ENCODE measurements at places on chromosomes 16 and 17.
A peak's percentile ranks its signal among the peaks of the same experiment; 100 is the strongest.

DNA sequence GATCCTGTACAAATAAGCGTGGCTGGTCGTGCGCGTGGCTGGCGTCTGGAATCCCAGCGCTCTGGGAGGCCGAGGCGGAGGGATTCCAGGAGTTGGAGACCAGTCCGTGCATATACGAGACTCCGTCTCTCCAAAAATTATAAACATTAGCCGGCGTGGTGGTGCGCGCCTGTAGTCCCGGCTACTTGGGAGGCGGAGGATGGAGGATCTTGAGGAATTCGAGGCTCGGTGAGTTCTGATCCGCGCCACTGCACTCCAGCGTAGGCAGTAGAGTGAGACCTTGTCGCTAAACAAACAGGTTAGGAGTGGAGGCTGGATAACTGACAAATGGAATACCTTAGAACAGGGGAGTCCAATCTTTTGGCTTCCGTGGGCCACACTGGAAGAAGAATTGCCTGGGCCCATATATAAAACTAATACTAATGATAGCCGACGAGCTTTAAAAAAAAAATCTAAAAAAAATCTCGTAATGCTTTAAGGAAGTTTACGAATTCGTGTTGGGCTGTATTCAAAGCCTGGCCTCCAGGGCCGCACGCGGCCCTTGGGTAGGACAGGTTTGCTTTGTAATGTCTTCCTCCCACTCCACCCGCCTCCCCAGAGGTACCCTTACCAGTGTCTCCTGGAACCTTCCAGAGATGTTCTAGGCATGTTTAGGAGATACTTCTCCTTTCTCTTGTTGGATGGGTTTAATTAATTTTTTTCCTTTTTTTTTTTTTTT lies 909 bp upstream of the RSL1D1 start:
- no peak for DNase-seq

GRCh38 chr16:24906901-24907300 lies 61.1 kb downstream of the SLC5A11 start:
- no peak for DNase-seq

DNA sequence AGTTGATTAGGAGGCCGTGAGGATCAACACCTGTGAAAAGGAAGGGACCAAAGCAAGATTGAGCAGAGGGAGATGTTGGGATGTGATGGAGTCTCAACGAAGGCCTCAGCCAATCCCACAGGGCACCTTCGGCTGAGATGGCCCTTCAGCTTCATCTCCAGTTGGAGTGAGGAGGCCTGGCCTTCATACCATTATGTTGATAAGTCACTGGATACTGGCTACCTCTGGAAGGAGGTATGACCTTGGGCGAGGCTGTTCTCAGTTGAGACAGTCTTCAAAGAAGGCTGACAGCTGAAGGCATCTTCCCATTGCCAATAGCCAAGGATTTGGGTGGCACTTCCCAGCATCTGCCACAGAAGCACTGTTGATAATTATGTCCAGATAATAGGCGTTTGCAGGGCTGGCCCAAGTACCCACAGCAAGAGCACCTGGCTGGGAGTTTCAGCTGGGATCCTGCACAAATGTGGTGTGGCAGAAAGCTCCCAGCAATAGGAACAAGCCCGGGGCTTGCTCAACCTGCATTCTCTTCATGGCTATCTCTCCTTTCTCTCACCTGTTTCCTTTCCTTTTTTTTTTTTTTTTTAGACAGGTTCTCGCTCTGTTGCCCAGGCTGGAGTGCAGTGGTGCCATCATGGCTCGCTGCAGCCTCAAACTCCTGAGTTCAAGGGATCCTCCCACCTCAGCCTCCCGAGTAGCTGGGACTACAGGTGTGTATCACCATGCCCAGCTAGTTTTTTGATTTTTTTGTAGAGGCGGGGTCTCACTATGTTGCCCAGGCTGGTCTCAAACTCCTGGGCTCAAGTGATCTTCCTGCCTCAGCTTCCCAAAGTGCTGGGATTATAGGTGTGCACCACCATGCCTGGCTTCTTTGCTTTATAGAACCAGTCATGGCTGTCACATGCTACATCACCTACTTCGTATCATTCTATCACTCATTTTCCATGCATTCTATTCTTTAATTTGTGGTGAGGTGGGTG lies 18.2 kb upstream of the MAP3K14 start:
- no peak for DNase-seq

DNA sequence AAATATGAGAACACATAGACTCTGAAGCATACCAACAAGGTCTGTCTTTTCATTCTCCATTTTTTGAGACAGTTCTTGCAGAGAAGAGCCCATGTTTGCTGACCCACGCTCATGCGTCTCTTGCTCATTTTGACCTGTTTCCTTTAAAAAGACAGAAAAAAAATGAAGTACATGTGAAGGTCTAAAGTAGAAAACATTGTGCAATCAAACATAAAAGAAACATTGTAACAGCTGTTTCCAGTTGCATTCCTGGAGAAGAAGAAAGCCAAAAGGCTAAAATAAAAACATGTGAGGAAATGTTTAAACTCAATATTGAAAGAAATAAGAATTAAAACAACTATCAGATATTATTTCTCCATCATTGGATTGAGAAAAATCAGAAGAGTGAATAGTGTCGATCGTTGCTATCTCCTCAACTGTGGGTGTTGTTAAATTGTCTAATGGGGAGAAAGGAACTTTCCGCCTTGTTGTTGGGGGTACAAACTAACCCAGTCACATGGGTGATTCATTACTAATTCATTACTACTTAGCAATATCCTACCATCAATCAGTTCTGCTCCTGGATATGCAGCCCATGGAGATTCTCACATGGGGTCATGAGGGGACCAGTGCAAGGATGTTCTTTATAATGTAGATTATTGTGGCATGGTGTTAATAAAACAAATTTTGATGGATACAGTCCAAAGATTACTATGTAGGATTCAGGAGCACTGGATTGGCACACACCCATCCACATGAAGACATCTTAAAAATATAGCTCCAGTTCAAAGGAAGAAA lies 9.5 kb downstream of the ABCA9 start:
- no peak for DNase-seq

GRCh38 chr16:31427441-31428278 lies 500 bp downstream of the COX6A2 start:
- peak; percentile 52 for DNase-seq

- DNase-seq: no peak
Observed at GRCh38 chr16:71572497-71573116, 4.3 kb downstream of the TAT start.

DNA sequence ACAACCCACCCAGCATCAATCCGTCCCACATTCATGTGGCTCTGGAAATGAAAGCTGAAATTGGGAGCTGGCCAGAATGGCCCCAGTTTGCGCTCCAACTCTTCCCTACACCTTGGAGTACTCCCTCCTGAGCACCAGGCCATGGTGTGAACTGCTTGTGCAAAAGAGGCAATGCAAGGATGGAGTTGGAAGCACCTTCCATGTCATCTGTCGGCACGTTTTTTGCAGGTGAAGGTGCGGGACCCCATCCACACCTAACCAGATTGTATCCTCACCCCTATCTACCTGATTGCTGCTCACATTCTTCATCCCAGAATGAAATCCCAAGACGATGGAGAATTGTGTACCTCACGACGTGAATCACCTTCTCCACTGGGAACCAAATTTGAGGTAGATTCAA lies 136.6 kb upstream of the WSB1 start:
- DNase-seq: no peak

DNA sequence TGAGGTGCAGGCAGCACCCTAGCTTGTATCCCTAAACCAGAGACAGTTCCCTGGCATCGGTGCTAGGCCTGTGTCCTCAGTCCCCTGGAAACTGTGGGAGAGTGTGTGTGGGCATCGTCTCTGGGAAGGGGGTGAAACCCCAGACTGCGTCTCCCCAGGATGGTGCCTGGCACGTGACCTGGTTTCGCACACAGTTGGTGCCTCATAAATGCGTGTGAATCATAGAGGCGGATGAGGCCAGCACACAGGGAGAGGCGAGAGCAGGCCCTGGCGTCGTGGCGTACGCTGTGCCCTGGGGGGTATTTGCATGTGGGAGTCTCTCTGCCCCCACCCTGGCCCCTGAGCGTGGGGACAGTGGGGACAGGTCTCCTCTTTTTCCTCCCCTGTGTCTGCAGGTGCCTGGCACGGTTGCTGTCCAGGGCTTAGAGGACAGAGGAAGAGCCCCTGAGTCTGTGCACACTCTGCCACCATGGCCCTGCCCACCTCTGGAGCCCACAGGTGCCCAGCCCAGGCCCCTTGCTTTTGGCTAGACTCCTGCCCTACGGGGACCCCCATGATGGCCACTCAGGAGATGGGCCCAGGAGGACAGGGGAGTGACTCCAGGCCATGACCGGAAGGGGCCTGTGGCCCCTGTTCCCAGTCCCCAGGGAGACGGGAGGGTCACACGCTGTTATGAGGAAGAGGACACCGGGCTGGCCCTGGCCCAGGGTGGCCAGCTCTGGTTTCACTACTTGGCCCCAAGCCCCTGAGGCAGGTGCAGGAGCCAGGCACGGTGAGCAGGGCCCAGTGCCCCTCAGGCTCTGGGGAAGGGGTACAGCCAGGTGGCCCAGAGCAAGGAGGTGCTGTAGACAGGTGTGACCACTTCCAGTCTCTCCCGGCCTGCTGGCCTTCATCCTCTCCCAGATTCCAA lies 1.3 kb upstream of the FSCN2 start:
- DNase-seq: no peak

GRCh38 chr17:45111850-45112249 lies 20.5 kb downstream of the PLCD3 start:
- no peak for DNase-seq

- DNase-seq: peak; percentile 65
Observed at GRCh38 chr17:6473128-6473767, 29.0 kb downstream of the PIMREG start.

DNA sequence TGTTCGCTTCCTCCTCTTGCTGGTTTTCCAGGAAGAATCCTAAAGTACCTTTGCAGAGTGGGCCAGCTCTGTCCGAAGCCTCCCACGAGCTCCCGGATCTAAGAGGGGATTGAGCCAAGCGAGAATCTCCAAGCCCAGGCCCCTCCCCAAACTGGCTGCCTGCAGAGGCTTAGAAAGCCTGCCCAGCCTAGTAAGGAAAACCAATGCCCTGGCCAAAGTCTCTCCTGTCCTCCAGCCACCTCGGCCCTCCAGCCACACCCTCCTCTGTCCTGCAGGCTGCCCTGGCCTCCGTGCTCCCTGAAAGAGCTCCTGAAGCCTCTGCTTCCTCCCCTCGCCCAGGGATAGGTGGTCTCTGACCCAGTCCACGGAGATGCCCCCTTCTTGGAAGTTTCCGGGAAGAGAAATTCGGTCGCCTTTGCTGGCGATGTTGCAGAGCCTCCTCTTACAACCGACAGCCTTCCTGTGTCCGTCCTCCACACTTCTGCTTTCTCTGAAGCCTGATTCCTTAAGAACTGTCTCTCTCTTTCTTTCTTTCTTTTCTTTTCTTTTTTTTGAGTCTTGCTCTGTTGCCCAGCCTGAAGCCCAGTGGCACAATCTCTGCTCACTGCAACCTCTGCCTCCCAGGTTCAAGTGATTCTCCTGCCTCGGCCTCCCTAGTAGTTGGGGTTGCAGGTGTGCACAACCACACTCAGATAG lies 54.9 kb upstream of the TOB1 start:
- no peak for DNase-seq

- DNase-seq: no peak
Observed at GRCh38 chr16:30447512-30448226, 2.0 kb upstream of the SEPHS2 start.

GRCh38 chr17:57151798-57152197 lies 66.8 kb downstream of the AKAP1 start:
- DNase-seq: no peak

- DNase-seq: no peak
Observed at GRCh38 chr17:46963571-46963970, 15.5 kb downstream of the RPRML start.

DNA sequence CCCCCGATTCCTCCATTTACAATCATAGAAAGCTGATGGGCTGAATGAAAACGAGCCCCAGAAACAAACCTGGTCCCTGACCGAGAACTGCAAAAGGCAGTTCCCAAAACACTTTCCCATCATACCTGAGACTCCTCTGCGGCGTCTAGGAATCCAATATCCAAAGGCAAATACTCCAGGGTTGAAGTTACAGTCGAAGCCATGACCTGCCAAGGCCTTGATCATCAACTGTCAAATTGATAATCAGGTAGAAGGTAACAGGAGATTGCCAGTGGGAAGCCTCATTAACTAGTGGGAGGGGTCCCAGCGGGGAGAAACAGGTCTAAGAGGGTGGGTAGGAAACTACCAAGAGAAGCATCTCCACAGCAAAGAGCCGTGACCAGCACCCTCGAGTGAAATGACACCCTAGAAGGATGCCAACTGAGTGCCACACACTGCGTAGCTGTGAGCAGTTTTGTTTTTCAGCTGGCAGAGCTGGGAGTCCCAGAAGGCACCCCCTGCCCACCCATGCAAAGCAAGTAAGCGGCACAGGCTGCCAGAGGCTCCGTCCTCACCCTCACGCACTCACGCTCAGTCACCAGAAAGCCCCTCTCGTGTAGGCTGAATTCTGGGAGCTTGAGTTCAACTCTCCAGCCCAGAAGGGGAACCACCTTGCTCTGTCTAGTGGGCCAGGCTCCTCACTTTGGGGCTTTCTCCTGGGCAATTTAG lies 146.1 kb downstream of the GAS7 start:
- no peak for DNase-seq
